ENCODE measurements at places on chromosomes 3 and 15.

DNA sequence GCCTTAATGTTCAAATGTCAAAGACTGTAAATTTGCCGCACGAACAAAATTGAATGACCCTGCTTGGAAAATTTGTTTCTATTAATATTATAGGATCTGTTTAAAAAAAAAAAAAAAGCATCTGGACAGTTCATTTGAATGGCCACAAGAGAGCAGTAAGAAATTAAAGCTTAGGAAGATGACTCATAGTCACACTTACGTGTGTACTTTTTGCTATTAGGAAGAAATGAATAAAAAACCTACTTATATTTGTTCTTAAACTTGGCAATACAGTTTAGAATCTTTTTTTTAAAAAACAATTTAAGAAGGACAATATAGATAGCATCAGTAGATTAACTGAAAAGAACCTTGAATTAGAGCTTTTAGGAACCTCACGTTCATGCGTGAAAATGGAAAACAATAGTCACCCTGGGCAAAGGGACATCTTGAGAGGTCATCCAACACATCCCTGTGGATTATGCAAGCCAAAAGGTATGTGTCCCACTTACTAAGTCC, 621.8 kb downstream of the MECOM start:
- no peak for DNase-seq

DNA sequence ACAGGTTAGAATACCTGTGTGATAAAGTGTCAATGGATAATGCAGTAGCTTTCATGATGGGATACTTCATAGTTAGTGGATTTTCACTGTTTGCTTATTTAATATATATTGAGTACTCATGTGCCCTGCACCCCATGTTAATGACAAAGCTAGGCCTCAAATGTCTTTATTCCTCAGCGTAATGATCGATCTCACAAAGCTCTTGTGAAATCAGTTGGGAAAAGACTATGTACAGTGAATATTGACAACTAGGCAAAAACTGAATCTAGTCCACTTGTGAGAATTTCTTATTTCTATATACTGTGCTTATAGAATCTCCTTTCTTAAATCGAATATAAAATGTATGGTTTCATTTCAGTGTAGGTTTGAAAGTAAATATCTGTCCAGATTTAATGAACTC, 17.9 kb downstream of the SMC4 start:
- no peak for DNase-seq

- no peak for DNase-seq
Measured at GRCh38 chr3:24154781-24155180, 209.7 kb downstream of the NR1D2 start.

DNA sequence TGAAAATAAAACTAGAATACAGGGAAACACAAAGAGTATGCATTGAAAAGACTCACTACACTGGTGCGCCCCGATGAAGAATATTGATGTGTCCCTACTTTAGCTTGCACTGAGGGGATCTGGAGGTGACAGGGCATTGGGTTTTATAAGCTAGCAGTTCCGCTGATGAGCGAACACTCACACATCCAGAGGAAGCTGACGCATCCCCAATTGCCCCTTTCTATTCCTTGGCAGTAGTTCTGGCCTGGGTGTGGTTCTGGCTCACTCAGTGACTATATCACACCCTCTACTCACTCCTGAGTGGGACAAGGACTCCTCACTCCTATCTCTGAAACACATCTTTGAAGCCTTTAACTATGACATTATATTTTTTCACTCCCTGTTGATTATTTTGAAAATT, 71.0 kb downstream of the B3GNT5 start:
- no peak for DNase-seq

DNA sequence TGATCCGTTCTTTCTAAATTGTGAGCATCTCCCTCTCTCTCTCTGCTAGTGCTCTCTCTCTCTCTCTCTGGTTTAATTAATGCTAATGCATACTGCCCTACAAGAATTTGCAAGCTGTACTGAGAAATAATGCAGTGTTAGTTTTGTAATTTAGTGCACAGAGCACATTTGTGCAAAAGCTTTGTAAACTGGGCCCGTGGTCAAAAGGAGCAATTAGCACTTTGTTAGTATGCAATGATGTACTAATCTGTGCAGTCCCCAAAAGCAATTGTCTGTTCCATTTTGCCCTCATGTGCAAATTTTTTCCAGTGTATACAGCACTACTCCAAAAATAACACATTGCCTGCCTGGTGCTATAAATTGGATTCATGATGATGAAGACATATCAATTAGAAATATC, 184.6 kb upstream of the CMC1 start:
- DNase-seq, result no peak

DNA sequence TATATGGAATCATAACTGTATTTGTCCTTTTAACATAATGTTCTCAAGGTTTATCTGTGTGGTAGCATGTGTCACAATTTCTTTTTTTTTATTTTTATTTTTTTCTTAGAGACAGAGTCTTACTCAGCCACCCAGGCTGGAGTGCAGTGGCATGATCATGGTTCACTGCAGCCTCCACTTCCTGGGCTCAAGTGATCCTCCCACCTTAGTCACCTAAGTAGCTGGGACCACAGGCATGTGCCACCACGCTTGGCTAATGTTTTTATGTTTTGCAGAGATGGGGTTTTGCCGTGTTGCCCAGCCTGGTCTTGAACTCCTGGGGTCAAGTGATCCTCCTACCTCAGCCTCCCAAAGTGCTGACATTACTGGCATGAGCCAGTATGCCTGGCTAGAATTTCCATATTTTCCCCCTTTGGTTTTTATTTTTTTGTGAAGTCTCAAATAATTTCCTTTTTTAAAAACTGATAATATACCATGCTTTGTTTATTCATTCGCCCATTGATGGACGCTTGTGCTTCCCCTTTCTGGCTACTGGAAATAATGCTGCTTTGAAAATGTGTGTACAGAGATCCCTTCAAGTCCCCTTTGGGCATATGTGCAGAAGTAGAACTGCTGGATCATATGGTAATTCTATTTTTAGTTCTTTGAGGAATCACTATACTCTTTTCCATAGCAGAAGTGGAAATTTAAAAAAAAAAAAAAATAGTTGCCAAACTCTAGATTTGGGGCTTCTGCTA, 28.4 kb downstream of the TMEM40 start:
- DNase-seq, result no peak

DNA sequence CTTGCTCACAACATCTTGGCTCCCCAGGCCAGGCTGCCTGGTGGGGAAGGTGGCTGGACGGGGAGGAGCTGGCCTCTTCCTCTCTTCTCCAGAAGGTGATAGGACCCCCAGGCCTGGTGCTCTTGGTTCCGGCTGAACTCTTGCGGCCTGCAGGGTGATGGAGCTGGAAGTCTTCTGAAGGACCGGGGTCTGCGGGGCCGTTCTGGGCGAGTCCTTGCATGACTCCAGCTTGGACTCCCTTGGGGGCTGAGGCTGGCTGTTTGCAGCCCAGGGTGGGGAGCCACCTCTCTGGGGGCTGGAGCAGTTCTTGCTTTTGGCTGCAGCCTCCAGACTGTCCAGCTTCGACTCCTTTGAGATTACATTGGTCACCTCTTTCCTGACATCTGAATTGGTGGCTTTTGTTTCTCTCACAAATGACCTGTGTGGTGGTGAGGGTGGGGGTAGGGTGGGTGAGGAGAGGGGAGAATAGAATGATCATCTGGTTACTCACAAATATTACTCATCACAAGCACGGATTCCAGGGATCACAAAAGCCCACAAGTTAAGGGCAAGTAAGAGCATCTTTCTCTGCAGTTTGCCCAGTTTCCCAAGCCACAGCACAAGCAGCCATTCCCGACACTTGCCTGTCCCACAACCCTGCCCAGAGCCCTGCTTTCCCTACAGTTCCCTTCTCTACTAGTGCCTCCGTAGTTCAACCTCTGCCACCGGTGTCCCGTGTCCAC, 149.1 kb upstream of the HACD2 start:
- DNase-seq, result no peak

GRCh38 chr3:176401211-176401610, 796.1 kb downstream of the TBL1XR1 start:
- DNase-seq, result no peak

DNA sequence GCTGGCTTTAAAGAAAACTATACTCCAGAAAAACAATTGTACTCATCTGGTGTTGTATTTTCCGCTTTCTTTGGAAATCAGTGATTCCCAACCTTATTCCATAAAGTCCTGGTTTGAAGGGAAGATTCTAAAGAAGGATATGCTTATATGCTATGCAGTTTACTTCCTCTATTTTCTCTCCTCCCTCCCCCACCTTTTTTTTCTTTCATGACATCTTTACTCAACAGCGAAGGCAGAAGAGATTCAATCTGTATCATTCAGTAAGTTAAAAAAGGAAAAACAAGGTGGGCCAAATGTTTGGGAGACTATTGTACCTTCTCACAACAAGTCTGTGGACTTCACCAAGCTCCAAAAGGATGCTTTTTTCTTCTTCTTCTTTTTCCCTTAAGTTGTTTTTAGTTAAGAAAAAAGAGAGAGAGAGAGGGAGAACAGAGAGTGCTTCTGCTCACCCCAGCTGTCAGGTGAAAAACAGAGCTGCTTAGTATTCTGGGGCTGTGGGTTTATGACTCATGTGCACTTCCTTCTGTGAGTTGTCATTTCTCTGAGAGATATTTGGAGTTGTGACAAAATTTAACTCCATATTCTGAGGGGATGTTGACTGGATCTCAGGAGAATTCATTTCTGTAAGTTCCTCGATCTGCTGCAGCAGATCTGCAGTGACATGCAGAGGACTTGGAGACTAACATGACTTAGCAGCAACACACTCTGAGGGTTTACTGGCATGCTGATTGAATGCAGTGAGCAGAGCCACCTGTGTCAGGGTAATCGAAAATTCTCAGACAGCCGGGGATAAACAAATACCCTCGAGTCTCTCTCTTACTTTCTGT, 70.7 kb downstream of the SSR3 start:
- peak; percentile 7 for DNase-seq

- no peak for DNase-seq
Measured at GRCh38 chr3:177977381-177978158, 558.7 kb upstream of the KCNMB2 start.

DNA sequence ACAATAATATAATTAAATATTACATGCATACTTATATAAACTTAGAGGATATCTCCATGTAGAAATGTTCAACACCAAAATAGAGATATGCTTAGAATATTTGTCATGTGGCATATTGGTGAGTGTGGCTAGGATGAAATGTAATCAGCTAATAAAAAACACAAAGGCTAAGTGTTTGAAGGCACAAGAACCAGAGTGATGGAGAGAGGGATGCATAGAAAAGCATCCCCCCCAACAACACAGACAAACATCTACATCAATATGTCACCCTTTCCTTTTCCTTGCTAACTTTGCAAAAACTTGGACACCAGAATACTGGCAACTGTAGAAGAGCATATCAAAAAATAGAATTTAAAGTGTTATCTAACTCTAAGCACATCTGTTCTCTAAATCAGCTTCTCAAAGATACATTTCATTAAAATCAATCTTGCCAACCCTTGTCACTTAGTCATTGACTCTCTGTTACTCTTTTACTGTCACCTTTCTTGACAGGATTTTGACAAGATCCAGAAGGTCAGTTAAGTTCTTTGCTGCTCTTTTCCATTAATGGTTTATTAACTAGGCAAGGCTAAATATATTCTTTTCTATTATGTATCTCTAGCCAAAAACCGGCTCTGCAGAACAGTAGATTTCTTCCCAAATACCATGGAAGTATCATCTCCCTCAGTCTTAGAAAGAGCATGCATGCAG, 695.9 kb downstream of the OTOL1 start:
- no peak for DNase-seq

DNA sequence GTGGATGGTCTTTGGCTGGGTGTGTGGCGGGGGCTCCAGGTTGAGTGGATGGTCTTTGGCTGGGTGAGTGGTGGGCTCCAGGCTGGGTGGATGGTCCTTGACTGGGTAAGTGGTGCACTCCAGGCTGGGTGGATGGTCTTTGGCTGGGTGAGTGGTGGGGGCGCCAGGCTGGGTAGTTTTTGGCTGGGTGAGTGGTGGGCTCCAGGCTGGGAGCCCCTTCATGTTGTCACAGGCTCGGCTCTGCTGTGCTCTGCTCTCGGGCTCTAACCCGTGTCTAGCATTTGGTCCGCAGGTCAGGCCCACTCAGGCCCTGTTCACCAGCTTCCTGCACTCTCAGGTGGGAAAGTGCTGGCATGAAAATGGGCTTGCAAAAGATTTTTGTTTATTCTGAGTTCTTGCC, 25.1 kb downstream of the CD276 start:
- no peak for DNase-seq

DNA sequence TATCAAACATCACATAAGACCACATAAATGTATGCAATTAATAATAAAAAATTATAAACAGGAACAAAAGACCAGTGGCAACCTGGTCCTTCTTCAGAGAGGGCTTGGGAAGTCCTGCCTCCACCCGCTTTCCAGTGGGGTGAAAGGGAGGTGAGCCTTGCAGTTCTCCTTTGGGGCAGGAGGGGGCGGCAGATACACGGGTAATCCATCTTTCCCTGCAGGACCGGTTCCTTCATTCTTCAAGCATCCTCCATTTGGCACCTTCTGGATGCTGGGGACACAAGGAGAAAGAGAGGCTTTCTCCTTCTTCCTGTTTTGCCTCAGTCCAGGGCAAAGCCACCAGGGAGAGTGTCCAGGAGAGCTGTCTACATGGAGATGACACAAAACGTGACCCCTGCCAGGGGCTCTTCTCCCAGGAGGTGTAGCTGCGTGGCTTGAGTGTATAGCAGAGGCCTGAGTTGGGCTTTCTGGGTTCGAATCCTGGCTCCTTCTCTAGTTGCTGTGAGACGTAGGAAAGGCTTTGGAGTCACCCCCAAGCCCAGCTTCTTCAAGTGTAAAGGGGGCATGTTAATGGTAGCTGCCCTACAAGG, 23.2 kb downstream of the RPLP1 start:
- DNase-seq, result peak; percentile 65

DNA sequence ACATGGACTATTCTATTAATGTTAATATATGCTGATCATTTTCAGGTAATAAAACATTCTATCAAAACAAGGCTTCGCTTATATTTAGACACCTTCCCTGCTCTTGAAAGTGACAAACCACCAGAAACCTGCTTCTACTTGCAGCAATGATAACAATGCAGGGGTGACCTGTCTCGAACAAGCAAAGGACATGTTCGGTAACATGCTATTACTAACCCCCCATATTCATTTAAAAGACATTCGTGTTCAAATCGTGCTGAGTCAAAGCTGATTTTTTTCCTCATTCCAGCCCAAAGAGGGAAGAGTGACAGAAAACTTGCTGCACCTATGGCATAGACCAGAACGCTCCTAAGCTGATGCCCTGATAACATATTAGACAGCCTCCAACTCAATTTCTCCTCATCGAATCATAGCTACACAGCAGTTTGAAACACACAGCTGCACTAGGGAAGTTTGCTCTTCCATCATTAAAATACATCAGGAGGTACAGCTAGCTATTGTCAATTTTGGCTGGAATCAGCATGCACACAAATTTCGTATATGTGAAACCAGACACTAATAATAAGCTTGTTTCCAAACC, 341.5 kb downstream of the FOXP1 start:
- no peak for DNase-seq

DNA sequence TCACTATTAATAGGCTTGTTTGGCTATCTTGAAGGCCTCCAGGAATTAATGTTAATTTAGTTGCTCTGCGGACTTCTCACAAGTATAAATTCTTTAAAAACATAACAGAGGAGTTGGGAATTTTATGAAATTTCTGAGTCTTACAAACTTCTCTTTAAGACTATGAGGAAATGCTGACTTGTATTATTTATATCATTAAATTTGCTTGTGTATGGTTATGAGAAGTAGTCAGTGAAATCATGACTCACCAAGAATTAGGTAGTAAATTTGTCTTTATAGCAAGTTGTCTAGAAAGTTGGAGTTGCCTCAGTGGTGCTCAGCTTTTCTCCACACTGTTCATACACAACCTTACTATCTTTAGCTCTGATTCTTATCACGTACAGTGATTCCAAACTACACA, 26.5 kb downstream of the PHLDB2 start:
- no peak for DNase-seq

- no peak for DNase-seq
Measured at GRCh38 chr15:35818846-35819245, 272.9 kb upstream of the DPH6 start.
